AG04449 (cell line): ENCODE measurements at places on chromosomes 13 and 19.
A peak's percentile ranks its signal among the peaks of the same experiment; 100 is the strongest.

- no peak for DNase-seq
Measured at GRCh38 chr13:37070956-37071355, 11.5 kb upstream of the SUPT20H start.

DNA sequence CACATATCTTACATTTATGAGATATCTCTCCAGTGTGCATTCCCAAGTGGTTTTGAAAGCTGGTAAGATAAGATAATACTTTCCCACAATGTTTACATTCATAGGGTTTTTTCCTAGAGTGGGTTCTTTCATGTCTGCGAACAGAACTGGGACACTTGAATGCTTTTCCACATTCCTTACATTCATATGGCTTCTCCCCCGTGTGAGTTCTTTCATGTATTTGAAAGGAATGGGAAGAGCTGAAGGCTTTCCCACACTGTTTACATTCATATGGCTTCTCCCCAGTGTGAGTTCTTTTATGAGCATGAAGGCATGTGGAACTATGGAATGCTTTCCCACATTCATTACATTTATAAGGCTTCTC, 19.7 kb downstream of the ZNF433 start:
- no peak for DNase-seq

DNA sequence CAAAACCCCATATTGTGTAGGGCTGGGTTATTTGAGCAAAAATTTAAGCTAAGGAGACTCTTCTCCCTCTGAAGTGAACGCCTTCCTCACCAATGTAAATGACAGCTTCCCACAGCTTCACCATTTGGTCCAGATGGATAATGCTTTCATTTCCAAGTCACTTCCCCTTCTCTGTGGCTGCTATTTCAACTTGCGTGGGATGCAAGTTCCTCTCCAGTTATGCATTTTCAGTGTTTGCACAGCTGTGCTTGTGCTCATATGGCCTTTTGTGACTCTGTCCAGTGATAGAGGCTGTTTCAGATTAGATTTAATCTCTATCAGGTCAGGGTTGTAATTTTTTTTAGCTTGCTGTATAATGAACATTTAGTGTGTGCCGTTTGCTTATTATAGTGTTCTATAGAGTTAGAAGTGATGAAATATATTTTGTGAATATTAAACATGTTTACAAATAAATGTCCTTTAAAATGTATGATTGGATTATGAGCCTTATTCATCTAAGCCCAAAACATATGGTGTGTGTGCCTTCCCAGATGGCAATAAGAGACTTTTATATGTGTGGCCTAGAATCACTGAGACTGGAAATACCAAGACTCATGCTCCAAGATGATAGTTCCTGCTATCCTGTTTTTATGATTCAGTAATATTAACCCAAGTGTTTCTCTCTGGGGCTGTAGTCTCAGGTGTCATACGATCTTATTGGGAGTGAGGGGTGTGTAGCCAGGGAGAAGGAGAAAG, 86.6 kb downstream of the TNFRSF19 start:
- DNase-seq: no peak

- no peak for DNase-seq
Measured at GRCh38 chr19:56085571-56086275, 35.4 kb downstream of the ZNF787 start.

- DNase-seq: no peak
Measured at GRCh38 chr19:32869966-32870573, 503 bp upstream of the SLC7A9 start.

- DNase-seq: no peak
Measured at GRCh38 chr13:43431290-43431716, 355.5 kb downstream of the ENOX1 start.

DNA sequence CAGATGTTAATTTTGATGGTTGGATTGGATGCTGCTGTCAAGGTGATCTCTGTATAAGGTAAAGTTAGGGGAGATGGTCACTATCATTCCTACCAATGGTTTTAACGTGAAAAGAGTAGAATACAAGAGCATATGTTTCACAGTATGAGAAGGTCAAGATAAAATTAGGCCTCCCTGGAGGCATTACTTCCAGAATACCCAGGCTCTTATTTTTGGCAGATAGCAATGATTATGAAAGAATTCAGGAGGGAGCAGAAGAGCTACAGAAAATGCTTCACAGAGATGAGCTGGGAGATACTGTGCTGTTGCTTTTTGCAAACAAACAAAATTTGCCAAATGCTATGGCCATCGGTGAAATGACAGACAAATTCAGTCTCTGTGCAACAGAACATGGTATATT, 547.5 kb upstream of the SPRY2 start:
- no peak for DNase-seq

GRCh38 chr13:85230691-85231093, 568.5 kb downstream of the SLITRK6 start:
- DNase-seq: no peak

GRCh38 chr19:48296963-48297734, 27.3 kb downstream of the ZNF114 start:
- DNase-seq: no peak

DNA sequence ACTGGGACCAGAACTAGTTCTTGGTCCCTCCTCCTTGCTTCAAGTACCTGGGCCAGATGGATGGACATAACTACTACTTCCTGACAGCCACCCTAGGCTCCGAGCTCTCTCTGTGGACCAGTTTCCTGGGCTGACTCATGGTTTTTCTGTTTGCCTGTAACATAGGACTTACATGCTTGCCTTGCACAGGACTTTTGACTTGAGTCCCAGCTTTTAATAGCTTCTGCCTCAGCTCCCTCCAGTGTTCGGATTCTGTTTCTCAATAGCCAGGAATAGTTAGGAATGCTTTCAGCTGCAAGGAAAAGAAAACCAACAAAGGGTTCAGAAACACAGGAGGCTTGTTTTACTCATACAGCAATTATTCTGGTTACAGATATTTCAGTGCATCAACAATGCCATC, 405.9 kb downstream of the ZNF536 start:
- DNase-seq: no peak

DNA sequence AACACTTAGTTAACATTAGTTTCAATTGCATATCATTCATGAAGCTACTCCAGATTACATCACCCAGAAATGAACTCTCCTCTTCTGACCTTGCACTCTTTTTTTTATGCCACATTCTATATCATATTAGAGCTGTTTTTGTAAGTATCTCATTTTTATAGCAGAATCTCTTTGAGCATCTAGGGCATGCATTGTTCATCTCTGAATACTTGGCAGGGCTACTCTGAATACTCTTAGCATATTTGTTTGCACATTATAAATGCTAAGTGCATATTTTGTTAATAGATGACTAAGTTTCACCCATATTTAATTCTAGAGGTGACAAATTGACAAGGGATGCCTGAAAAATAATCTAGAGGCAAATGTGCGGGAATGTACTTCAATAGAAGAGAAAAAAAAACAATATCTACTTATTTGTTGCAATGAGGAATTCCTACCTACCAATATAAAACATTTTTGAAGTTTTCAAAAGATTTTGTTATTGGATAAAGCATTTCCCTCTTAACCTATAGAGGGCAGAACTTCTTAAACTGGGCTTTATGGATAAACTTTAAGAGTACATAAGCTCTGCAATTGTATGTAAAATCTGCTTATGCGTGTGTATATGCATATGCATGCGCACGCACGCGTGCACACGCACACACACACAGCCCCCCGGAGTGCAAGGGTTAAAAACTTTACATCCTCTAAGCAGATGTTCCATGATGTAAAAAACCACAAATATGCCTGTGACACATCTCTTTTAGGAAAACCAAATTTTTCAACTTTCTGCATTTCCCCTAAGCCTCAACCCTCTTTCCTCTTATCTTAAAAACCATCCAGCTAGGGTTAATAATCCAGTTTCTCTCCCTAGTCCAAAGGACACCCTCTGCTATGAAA, 73.0 kb upstream of the OXGR1 start:
- no peak for DNase-seq

DNA sequence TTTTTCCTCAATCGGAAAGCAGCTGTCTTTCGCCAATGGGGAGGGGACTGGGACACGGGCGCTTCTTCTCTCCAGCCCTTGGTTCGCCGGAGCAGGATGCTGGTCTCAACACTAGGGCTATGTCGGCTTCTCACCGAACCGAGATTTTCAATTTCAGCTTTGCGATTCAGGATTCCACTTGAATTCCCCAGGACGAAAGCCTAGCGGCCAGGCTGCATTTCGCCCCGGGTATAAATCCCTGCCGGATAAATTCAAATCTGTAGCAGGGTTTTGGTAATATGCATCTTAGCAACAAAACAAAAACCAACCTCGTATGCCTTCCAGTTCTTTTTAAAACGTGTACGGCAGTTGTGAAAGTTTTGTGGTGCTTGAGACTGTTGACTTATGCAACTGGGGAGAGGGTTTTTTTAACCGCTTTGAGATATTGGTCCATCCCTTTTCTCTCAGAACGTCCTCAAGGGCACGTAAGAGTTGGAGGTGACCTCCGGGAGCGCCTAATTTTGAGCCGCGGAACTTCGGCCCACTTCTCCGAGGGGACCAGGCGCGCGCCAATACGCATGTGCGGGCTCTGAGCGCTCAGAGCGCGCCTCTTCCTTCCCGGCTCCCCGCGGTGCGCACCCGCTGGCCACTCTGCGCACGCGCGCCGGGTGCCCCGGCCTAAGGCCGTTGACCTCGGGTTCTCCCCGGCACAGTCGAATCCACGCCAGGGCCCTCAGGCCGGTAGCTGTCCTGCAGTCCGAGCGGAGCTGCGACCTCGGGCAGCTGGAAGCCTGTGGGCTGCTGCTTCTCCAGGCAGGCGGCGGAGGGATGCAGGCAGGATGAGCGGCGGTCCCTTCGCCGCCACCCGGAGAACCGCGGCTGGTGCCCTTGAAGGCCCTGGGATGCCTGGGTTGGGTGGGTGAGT, 7.6 kb downstream of the POU4F1 start:
- no peak for DNase-seq

DNA sequence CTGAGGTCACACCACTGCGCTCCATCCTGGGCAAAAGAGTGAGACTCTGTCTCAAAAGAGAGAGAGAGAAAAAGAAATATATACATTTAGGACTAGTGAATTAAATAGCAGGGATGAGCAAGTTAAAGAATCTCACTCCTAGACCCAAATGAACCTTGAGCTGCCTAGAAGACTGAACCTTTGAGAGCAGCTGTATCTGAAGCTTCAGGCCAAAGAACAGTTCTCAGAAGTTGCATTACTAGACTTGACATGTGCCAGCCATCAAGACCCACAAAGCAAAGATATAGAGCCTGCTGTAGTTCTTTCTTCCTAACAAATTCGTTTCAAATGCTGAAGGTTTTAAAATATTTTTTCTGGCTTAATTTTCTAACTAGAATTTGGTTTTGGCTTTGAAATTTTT, 16.6 kb downstream of the DNAJC15 start:
- no peak for DNase-seq

DNA sequence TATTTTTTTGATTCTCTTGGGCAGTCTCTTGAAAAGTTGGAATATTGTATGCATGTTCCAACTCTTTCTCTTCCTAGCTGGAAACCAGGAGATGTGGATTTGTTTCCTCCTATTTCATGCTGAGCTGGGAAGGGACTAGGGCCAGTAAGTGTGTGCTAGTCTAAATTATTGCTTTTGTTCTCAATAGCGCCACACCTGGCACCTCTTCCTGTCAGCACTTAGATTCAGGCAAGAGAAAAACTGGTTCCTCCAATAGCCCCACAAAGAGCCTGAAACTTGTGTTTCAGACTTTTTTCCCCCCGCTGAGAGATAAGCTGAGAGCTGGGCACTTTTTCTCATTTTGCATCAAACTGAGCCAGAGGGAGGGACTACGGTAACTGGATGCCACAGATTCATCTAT, 353.4 kb downstream of the OLFM4 start:
- no peak for DNase-seq

DNA sequence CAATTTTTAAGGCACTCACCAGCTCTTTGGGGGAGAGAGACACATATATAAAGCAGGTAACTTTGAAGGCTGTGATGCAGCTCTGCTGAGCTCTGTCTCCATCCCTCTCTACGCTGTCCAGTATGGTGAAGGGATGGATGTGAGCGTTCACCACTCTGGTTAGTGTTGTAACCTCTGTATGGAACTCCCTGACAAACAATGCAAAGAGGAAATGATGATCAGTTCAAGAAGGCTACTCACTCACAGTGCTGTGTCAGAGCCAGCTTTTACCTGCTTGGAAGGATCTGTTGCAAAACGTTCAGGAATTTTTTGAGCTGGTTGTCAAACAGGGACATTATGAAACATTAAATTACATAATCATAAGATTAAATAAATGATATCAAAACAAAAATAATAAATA, 90.8 kb upstream of the SLC10A2 start:
- DNase-seq: no peak

DNA sequence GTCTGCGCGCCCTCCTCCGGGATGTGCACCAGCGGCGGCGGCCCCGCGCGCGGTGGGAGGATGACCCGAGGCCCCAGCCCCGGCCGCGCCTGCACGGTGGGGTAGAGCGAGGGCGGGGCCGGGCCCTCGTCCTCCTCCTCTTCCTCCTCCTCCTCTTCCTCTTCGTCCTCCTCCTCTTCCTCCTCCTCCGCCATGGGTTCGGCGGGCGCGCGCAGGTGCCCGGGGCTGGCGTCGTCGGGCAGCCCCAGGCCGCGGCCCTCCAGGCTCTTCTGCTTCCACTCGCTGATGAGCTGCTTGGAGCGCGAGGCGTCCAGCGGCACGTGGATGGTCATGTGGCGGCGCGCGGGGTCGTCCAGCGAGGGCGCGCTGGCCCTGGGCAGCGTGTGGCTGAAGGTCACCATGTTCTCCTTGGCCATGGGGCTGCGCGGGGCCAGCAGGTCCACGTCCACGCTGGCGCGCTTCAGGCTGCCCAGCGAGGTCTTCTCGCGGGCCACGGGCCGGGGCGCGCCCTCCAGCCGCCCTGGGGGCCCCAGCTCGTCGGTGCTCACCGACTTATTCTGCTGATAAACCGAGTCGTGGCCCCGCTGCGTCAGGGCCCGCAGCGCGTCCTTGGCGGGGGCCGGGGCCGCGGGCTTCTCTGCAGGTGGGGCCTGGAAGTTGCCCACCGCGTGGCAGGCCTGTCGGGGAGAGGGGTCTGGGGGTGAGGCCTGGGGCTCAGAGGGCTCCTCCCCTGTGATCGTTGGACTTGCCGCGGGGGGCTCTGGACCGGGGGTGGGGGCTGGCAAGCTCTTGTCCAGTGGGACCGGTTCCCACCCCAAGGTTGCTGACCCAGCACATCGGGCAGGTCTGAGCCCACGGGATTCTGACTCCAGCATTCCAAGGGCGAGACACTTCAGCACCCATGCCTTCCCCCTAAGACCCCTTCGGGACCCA, 8.3 kb downstream of the PLPPR3 start:
- DNase-seq: no peak

DNA sequence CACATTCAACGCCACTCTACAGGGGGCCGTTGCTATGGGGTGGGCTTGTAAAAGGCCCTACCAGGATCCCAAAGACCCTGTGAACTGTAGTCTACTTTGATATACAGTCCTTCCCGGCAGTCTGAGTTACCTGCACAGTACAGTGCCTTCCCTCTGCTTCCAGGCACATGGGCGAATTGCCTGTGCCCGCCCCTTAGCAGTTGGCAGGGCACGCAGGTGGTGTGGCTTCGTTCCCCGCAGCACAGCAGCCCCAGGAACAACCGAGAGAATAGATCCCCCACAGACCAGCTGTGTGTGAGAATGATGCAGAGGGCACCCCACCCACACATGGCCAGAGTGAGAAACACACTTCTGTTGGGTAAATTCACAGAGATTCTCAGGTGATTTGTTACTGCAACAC, 60.6 kb downstream of the MRPL57 start:
- DNase-seq: no peak

- no peak for DNase-seq
Measured at GRCh38 chr19:38596057-38596981, 21.4 kb downstream of the MAP4K1 start.

GRCh38 chr13:44237276-44237767, 136.3 kb upstream of the SERP2 start:
- DNase-seq: peak; percentile 65
